ENCODE measurements at places on chromosomes 7 and 10. TPM values are rescaled to one million over a fixed set of nuclear protein-coding genes. Genes with fewer than 3 reads are reported as not detected.

Gene ASB10
- total RNA-seq = not detected

Gene RPEL1
- not detected for total RNA-seq

Gene NXPH1
- total RNA-seq = not detected

Gene CASD1
- total RNA-seq = 30.1 TPM

Gene DENND10
- total RNA-seq = 52.4 TPM

Gene SMURF1
- total RNA-seq = 22.7 TPM

Gene CLEC5A
- not detected for total RNA-seq

Gene METTL27
- 2.3 TPM for total RNA-seq

Gene HMX3
- not detected for total RNA-seq

Gene GBF1
- total RNA-seq = 37.2 TPM

Gene DNAJB6
- 181 TPM for total RNA-seq

Gene MPP7
- 28.7 TPM for total RNA-seq

Gene LRRC61
- 13.1 TPM for total RNA-seq

Gene ESYT2
- total RNA-seq = 122 TPM

Gene P4HA1
- 11.3 TPM for total RNA-seq

Gene NOM1
- 33.7 TPM for total RNA-seq

Gene WNT8B
- total RNA-seq = not detected

Gene PWWP2B
- 12.3 TPM for total RNA-seq

Gene CRYGN
- 0.98 TPM for total RNA-seq

Gene GPER1
- total RNA-seq = not detected

Gene OGDHL
- total RNA-seq = not detected

Gene CTTNBP2
- total RNA-seq = not detected

Gene CNPY4
- total RNA-seq = 90.0 TPM

Gene CHCHD2
- total RNA-seq = 177 TPM

Gene LRRD1
- not detected for total RNA-seq

Gene MLXIPL
- total RNA-seq = not detected

Gene TRPV5
- not detected for total RNA-seq

Gene STEAP2
- total RNA-seq = not detected

Gene PNLIPRP2
- total RNA-seq = 0.82 TPM

Gene CCDC3
- not detected for total RNA-seq

Gene PRLHR
- total RNA-seq = not detected

Gene CSTF2T
- 28.1 TPM for total RNA-seq

Gene FZD1
- total RNA-seq = 0.13 TPM

Gene CALY
- total RNA-seq = 5.1 TPM

Gene MACC1
- total RNA-seq = 0.26 TPM

Gene HTR7
- 0.07 TPM for total RNA-seq

Gene MGMT
- total RNA-seq = 19.4 TPM

Gene RHBDD2
- total RNA-seq = 47.5 TPM

Gene RET
- total RNA-seq = not detected

Gene MEOX2
- 0.12 TPM for total RNA-seq

Gene ENO4
- total RNA-seq = not detected

Gene KCND2
- not detected for total RNA-seq

Gene FXYD4
- total RNA-seq = not detected

Gene PDK4
- not detected for total RNA-seq

Gene BPGM
- 20.3 TPM for total RNA-seq

Gene SFR1
- total RNA-seq = 9.7 TPM

Gene HOXA1
- 0.66 TPM for total RNA-seq

Gene PNLIPRP3
- not detected for total RNA-seq

Gene GRID2IP
- 0.66 TPM for total RNA-seq

Gene ZNF394
- 104 TPM for total RNA-seq

Gene VSTM2A
- total RNA-seq = not detected

Gene VPS37D
- 0.53 TPM for total RNA-seq

Gene FAM171A1
- 4.9 TPM for total RNA-seq

Gene ATOH7
- not detected for total RNA-seq

Gene TMEM229A
- not detected for total RNA-seq

Gene SYT15
- not detected for total RNA-seq

Gene LRRC18
- not detected for total RNA-seq
